ENCODE measurements at places on chromosomes 6 and 20.

- no peak for DNase-seq
These were observed 64.6 kb downstream of the MYO6 start for GRCh38 chr6:75813476-75814250.

DNA sequence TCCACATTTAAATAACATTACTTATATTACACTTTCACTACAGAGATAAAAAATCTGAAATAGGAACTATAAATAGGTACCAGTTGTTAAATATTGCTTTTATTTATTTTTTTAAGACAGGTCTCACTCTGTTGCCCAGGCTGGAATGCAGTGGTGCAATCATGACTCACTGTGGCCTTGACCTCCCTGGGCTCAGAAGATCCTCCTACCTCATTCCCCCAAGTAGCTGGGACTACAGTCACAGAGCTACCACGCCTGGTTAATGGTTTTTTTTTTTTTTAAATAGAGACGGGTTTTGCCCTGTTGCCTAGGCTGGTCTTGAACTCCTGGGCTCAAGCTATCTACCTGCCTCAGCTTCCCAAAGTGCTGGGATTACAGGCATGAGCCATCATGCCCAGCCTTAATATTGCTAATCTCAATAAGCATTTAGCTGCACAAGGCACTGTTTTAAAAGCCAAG is 17.3 kb downstream of the EEF1E1 start:
- no peak for DNase-seq

- no peak for DNase-seq
These were observed 172.2 kb downstream of the ARID1B start for GRCh38 chr6:156949376-156949775.

- no peak for DNase-seq
These were observed 46.0 kb downstream of the AFDN start for GRCh38 chr6:167872538-167873210.

DNA sequence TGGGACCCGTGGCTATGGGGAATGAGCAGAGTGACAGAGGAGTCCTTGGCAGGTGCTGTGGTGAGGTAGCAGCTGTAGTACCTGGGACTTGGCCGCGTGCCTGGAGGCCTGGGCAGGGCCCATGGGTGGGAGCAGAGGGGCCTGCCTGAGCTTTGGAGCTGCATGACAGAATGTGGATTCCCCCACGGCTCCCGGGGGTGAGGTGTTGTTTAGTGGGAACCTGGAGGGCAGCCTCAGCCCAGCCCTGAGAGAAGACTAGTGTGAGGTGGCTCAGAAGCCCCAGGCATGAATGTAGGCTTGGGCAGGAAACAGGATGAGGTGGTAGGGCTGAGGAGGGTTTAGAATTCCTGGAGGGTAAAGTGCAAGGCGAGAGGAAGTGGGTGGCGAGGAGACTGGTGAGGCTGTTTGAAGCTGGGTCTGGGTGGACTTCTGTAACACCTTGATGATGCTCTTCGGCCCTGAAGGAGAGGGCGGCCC is 86.5 kb upstream of the SCP2D1 start:
- no peak for DNase-seq

- no peak for DNase-seq
These were observed 609 bp downstream of the PGM3 start for GRCh38 chr6:83192456-83192855.

GRCh38 chr6:53737746-53738145 is 57.1 kb upstream of the LRRC1 start:
- peak; percentile 82 for DNase-seq

- DNase-seq = peak; percentile 64
These were observed 28.2 kb downstream of the SLC12A5 start for GRCh38 chr20:46056970-46057855.

- DNase-seq = no peak
These were observed 415.5 kb upstream of the MAN1A1 start for GRCh38 chr6:119764927-119765681.

- no peak for DNase-seq
These were observed 3.1 kb downstream of the CHD6 start for GRCh38 chr20:41615110-41615509.

DNA sequence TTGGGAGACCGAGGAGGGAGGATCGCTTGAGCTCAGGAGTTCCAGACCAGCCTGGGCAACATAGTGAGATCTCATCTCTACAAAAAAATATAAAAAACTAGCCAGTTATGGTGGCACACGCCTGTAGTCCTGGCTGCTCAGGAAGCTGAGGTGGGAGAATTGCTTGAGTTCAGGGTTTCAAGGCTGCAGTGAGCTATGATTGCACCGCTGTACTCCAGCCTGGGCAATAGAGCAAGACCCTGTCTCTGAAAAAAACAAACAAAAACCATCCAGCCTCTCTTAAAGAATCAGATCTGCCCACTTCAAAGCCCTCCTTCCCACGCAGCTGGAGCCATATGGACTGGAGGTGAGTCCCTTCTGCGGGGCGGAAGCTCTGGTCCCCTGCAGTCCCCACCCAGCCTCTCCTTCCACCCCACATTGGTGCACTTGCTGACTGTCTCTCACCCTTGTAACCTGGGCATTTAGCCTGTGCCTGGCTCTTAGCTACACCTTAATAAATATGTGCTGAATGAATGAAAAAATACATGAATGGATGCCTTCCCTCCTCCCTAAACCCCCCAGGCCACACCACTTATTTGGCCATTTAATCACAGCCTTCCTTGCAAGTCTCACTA is 7.2 kb upstream of the PARD6B start:
- no peak for DNase-seq

- DNase-seq = no peak
These were observed 10.9 kb upstream of the F13A1 start for GRCh38 chr6:6331393-6331792.

GRCh38 chr20:23193801-23194384 is 107.8 kb upstream of the CD93 start:
- DNase-seq = no peak

GRCh38 chr20:58469616-58470015 is 45.6 kb downstream of the APCDD1L start:
- DNase-seq = no peak

- peak; percentile 97 for DNase-seq
These were observed at the start of gene WTAP for GRCh38 chr6:159726918-159727716. TSS of gene WTAP (plus strand) at chr6:159727506. CDS start at chr6:159736266, 8,760 bp downstream.

- DNase-seq = no peak
These were observed 24.3 kb upstream of the OLIG3 start for GRCh38 chr6:137518386-137518983.

- DNase-seq = no peak
These were observed 5.9 kb downstream of the ECI2 start for GRCh38 chr6:4129446-4129845.

DNA sequence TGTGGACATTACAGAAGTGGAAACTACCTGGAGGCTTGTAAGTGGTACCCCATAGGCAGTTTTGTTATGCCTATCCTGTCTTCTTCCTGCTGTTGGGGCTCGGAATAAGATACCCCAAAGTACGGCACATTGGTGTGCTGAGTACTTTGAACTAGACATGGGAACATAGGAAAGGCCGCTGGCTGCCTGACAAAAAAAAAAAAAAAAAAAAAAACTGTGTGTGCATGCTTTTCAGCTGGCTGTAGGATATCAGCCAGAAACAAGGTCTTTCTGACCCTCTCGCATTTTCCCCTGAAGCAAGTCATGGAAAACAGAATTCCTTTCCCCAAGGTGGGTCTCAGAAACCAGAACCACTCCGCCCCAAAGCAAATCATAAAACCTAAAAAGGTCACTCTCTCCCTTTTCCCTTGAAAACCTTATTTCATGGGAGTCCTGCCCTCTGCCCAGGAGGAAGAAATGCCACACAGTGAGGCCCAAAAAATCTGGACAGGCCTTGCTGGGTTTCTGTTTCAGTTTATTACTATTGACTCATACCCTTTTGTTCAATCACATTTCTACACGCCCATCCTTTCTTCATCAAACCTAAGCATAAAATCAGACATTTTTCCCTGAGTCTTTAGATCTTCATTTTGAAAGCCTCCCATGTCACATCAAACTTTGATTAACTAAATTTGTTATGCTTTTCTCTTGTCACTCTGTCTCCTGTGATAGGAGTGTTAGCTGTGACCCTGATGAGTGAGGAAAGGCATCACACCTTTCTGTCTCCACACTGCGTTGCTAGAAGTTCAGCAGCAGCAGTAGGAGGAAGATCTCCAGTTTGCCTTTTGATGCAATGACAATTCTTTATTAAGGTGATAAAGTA is 17.2 kb downstream of the SLC2A12 start:
- DNase-seq = no peak

DNA sequence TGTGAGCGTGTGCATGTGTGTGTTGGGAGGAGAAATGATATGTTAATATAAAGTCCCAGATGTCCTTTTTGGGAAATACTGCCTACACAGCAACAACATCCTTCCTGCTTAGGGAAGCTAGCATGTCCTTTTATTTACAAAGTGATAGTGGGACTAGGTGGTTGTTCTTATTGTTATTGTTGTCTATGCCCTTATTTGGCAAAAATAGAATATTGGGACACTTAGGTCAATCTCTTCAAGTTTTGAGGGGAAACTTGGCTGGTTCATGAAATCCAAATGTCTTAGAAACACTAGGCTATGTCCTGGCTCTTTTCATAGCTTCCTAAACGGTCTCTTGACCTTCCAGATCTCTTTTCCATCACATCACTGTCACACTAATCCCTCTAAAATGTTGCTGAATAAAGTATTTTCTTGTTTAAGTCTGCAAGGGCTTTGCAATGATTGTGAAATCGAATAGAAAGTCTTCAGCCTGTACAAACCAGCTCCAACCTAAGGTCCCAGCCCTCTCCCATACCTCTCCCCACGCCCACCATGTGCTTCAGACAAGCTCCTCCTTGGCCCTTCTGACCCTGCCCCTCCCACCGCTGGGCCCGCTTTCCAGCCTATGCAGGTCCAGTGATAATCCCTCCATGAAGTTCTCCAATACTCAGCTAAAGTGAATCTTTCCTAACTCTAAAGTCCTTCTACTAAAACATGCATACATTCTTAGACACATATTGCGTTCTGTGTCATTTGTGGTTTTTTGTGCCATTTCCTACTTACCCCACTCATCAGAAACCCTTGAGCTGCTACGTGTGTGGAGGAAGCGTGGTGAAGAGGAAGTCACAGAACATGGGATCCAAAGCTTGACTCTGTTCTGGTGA is 205.1 kb downstream of the LY86 start:
- DNase-seq = no peak

- peak; percentile 36 for DNase-seq
These were observed at the start of gene SLC23A2 for GRCh38 chr20:5001174-5002076. TSS of gene SLC23A2 (minus strand) at chr20:5001510. CDS start at chr20:4932562, 68,948 bp downstream.

DNA sequence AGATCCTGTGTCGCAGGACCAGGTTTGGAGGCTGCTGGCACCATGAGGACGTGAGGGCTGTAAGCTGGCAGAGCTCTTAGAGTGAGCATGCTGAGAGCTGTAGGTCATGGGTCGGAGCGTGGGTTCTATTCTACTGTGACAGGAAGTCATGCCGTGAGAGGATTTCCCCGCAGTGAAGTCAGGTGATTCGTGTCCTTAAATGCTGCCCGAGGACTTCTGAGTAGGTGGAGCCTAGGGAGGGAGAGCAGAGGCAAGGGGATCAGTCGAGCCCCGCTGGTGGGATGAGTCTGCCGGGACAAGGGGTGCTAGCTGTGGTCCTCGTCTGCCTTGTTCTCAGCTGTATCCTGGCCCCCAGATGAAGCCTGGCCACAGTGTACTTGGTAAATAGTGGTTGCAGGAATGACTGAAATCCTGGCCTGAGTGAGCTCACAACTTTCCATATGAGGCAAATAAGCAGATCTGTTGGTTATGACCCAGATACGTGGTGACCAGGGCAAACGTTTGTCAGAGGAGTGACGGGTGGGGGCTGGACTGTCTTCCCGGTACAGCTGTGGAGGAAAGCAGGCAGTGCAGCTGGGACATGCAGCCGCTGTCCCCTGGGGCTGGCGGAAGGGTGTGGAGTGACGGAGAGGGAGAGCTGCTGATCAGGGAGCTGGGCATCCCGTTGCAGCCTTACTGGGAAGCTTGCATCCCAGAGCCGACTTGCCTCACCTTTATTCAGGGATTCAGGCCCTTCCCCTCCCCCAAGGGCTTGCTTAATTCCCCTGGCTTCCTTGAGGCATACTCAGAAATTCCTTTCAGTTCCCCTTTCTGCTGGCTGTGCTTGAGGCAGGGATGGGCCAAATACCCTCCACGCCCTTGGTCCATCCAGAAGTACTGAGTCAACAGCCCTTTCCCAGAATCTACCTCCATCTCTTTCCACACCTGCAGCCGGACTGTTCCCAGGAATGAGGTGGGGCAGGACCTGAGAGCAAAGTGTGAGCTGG is 250.9 kb upstream of the RREB1 start:
- peak; percentile 97 for DNase-seq

GRCh38 chr20:11267762-11268335 is 594.0 kb upstream of the JAG1 start:
- DNase-seq = no peak

GRCh38 chr6:35016502-35017321 is 124.4 kb downstream of the TCP11 start:
- peak; percentile 38 for DNase-seq

DNA sequence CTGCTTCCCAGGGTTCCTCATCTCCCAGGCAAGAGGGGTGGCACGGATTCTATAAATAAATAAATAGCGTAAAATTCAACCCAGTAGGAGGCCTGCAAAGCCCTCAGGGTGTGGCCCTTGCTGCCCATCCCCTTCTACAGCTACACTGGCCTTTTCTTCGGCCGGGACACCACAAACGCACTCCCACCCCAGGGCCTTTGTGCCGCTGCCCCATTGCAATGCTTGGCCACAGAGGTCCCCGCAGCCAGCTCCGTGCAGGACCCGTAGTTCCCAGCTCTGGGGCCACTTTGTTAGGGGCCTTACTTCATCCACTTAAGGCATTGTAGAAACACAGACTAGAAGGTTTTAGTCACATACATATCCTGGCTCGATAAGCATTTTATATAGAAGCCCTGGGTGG is 151.2 kb downstream of the ERMARD start:
- DNase-seq = no peak

- DNase-seq = peak; percentile 60
These were observed 53.9 kb downstream of the AFG1L start for GRCh38 chr6:108348655-108349349.

DNA sequence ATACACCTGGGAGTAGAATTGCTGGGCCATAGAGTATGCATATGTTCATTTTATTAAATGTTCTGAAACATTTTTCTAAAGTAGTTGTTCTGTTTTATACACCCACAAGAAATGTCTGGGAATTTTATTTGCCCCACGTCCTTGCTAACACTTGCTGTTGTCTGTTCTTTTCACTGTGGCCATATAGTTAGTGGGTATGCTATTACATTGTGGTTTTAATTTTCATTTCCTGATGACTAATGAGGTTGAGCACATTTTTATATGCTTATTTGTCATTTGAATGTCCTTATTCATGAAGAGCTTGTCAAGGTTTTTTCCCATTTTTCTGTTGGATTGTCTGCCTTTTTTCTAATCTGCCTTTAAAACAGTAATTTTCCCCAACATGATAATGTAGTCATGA is 41.5 kb upstream of the TGM3 start:
- no peak for DNase-seq

- no peak for DNase-seq
These were observed 17.7 kb downstream of the GTF2H5 start for GRCh38 chr6:158185729-158186456.

- DNase-seq = no peak
These were observed 552.8 kb upstream of the CITED2 start for GRCh38 chr6:139927236-139927635.

DNA sequence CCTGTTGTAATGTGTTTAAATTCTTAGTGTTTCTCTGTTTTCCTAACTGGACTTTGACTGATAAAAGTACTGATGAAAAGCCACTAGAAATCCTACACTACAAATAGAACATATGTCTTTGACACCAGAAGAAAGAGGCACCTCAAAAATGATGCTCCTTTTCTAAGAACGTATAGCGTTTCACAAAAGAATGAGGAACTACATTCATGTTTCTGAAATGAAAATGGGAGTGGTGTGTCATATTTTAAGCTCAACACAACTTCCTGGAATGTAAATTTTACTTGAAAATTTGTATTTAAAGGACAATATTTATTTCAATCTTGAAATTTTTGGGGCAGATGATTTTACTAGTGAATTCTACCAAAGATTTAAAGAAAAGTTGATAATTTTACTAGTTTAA is 35.3 kb downstream of the KIAA0408 start:
- DNase-seq = no peak

All from small intestine (tissue), 16 donors.